ENCODE measurements at places on chromosomes 1 and 21.

- DNase-seq = no peak
Observed at GRCh38 chr1:219359126-219359525, 185.4 kb downstream of the LYPLAL1 start.

DNA sequence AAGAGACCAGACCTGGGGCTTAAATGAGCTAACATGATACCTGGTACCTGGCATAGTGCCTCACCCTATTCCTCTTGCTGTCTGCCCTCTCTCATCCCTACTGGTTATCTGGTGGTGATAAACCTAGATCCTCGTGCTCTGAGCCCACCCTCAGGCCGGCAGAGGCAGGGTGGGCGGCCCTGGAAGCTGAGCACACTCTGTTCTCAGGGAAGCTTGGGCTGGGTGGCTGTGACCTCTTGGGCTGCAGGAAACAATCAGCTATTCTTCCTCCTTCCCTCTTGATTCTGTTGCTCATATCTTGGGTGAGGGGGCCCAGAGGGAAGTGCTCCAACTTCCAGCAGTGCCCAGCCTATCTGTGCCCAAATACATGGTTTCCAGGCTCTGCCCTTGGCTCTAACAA, 42.0 kb downstream of the SDC3 start:
- no peak for DNase-seq

GRCh38 chr1:88134983-88135921, 548.8 kb upstream of the PKN2 start:
- DNase-seq = no peak

DNA sequence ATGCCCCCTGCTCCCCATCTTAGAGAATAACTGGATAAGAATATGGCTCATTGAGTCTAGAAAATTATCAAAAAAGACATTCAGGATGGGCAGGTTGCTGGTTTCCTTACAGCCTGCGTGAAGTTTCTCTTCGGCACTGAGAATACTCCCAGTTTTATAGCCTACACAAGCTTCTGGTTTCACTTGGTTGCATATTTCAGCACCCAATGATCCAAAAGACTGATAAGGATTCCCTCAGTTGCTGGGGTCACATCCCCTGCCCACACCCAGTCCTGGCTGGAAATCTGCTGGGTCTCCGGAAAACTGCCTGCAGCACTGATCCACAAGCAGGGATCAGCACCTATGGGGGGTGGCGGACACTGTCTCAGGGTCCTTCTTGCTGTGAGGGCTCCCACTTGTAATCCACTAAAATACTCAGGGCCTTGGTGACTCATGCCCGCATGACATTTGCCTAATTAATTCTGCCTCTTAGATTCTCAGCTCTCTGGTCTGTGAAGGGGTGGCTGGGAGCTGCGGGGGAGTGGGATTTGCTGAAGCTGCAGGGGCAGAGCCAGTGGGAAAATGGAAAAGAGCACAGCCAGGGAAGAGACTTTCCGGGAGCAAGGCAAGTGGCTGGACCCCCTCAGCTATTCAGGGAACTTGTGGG, 142.5 kb downstream of the ZNF648 start:
- no peak for DNase-seq

DNA sequence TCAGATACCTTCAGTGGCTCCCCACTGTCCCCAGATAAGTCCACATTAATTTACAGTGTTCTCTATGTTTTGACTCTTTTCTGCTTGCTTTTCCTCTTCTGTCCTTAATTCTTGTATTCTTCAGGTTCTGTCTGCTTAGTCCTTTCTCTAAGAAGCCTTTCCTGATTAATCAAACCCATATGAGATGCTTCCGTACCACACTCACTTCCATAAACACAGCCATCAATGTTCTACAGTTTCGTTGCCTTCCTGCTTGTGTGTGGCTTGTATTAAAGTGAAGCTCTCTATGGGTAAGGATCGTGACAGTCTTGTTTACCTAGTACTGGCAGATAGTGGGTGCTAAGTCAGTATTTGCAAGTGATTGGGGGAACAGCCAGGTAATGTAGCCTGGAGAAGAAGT, 75.9 kb downstream of the PRDM2 start:
- no peak for DNase-seq

DNA sequence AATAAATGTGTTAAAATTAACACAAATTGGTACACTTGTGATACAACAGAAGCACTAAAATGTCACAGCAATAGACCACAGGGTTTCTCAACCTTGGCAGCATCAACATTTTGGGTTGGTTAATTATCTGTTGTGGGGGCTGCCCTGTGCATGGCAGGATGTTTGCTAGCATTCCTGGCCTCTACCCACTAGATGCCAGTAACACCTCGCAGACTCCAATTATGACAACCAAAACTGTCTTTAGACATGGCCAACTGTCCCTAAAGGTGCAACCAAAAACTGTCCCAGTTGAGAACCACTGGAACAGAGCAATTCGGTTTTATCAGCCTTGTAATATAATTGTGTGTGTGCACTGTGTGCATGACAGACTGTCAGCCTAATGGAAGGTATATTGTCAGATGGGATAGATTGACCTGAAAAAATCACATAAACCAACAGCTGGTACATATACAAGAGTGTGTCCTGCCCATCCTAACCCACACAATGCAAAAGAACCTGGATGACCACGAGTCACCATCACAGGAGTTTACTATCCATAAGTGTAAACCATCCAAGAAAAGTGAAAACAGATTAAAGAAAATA, 13.5 kb upstream of the ERG start:
- DNase-seq = no peak

DNA sequence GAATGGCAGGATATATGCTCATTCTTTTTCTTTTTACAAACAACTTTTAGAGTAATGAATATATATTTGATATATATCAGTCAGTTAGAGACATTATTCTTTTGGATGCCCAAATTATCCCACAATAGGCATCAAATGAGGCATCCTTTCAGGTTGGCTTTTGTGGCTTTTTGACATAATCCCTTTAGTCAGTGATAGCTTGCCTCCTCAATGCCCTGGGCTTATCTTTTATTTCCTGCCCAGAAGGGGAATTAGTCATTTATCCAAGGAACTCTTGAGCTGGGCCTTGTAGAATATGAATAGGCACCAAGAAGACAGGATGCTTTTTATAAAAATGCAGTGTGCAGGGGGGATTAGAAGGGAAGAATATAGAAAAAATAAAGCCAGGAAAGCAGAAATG, 22.2 kb downstream of the EPHX4 start:
- no peak for DNase-seq

GRCh38 chr1:11749203-11749689, 12.7 kb upstream of the C1orf167 start:
- DNase-seq = no peak

DNA sequence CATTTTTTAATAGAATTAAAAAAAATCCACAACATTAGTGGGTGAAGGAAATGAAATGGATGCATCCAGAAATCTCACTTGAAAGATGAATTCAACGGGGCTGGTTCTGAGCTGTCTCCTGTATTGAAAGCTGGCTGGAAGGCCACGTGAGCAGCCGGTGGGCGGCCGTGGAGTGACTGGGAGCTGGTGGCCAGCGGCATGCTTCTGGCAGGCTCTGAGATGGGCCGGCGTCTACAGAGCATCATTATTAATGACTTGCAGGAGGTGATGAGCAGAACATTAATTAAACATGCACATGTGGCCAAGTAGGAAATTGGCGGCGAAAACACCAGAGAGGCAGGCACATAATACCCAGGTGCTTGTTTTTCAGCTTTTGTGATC, 115.6 kb upstream of the LMO4 start:
- DNase-seq = no peak

GRCh38 chr1:96211202-96211601, 510.4 kb upstream of the PTBP2 start:
- DNase-seq = no peak

DNA sequence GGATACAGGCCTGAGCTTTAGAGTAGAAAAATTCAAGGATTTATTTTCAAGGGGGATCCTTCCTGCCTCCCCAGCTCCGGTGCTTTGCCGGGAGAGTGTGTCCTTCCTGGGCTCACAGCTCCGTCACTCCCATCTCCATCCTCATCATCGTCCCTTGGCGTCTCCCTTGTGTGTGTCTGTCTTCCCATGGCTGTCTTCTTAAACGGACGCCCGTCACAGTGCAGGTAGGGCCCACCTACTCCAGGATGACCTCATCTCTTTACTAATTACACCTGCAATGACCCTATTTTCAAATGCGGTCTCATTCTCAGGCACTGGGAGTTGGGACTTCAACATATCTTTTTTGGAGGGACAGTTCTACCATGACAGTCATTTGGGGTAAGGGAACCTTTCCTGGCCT, 320.3 kb upstream of the C1orf174 start:
- DNase-seq = no peak

DNA sequence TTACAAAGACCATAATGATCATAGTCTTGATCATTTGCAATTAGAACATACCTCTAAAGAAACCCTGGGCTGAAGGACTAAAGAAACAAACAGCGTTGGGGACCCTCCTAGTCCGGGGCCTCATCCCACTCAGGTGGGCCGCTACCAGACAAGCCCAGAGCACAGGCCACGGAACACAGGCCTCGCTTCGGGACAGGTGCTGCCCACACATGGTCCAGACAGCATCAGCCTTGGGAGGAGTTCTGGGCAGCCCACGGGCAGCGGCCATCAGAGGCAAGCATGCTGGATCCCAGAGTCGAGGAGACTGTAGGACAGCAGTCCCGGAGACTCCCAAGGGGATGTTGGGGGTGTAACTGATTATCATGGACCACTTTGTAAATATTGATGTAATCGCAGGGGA, 4.9 kb downstream of the C2CD2 start:
- DNase-seq = no peak

DNA sequence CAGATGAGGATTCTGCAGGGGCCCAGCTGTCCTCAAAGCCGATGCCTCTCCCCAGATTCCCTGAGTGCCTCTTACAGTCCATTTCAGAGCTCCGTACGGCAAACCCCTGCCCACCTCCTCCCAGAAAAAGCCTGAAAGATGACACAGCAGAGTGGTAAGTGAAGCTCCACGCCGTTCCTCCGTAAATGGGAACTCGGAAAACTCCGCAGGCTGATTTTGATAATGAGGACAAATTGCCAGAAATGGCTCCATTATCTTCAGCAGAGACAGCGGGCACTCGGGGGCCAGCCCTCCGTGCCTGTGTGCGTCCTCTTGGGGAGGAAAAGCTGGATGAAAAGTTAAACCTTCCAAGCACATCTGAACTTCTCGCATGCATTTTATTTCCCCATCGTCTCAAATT, 81.1 kb downstream of the NPHP4 start:
- DNase-seq = no peak

GRCh38 chr1:230105245-230105753, 38.3 kb downstream of the GALNT2 start:
- no peak for DNase-seq

GRCh38 chr1:238892612-238893011, 493.8 kb upstream of the CHRM3 start:
- DNase-seq = no peak

DNA sequence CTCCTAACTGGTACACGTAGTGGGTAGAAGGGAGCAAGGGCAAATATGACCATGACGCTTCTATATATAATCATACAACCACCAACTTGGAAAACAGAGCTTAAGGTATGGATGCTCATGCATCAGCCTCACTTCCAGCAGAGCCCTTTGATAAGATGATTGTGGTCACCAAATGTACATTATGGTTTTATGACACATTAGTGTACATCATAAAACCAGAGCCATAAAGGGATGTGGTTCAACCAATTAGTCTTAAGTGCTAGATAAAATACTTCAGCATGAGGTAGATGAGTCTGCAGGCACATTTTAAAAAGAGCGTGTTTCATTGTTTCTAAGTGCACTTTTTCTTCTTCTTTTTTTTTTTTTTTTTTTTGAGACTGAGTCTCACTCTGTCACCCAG, 43.7 kb downstream of the NIBAN1 start:
- no peak for DNase-seq

GRCh38 chr1:6091823-6092109, 46.1 kb downstream of the KCNAB2 start:
- no peak for DNase-seq

DNA sequence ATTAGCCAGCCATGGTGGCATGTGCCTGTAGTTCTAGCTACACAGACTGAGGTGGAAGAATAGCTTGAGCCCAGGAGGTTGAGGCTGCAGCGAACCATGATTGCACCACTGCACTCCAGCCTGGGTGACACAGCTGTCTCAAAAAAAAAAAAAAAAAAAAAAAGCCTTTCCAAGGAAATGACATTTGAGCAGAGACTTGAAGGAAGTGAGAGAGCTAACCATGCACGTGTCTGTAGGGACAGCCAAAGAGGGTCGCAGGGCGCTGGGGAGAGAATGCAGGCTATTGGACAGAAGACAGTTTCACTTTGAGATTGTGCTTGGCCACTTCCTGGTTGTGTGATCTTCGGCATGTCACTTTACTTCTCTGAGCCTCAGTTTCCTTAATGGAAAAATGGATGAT, 6.8 kb downstream of the HCRTR1 start:
- DNase-seq = no peak

GRCh38 chr21:16589006-16589898, 859.5 kb downstream of the USP25 start:
- no peak for DNase-seq

GRCh38 chr21:25561668-25562641, 45.3 kb downstream of the MRPL39 start:
- DNase-seq = peak; percentile 53

- no peak for DNase-seq
Observed at GRCh38 chr1:200374569-200375295, 35.1 kb downstream of the ZNF281 start.

DNA sequence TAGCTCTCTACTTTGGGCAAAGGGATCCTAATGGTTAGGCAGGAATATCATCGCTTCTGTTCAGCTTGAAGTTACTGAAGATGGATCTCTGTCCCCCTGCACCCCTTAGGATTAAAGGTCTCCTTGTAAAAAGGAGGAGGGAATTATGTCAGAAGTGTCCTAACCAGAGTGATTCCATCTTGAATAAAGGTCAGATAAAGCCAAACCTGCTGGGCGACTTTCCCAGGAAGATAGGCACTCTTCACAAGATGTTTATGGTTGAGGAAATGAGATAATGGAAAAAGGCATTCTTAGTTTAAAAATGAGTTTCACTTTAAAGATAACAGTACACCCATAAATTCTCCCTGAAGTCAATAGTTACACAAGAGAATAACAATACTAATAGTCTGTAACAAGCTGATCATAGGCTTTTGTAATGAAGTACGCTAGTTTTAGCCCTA, 1.7 kb upstream of the NENF start:
- DNase-seq = no peak

- no peak for DNase-seq
Observed at GRCh38 chr21:41830764-41831452, 48.2 kb downstream of the PRDM15 start.

GRCh38 chr1:2585318-2586092, 1.1 kb upstream of the PRXL2B start:
- peak; percentile 59 for DNase-seq

- DNase-seq = no peak
Observed at GRCh38 chr21:45339421-45340402, 52.0 kb upstream of the POFUT2 start.

DNA sequence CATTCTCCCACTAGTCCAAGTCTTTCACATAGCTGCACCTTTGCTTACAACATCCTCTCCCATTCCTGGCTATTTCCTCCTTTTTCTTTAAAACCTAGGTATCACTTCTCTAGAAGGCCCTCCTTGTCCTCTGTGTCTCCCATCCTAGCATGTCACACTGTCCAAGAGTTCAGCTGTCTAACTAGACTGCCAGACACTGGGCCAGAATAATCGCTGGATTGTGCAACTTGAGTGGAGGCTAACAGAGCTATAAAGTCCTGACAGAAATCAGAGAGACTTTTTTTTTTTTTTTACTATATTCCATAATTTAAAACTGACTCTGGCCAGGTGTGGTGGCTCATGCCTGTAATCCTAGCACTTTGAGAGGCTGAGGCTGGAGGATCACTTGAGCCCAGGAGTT, 4.2 kb upstream of the ANGPTL7 start:
- no peak for DNase-seq
